ENCODE measurements at places on chromosomes 16 and 17.
A peak's percentile ranks its signal among the peaks of the same experiment; 100 is the strongest.

- DNase-seq: no peak
Observed at GRCh38 chr17:40366861-40367518, 2.5 kb upstream of the GJD3 start.

DNA sequence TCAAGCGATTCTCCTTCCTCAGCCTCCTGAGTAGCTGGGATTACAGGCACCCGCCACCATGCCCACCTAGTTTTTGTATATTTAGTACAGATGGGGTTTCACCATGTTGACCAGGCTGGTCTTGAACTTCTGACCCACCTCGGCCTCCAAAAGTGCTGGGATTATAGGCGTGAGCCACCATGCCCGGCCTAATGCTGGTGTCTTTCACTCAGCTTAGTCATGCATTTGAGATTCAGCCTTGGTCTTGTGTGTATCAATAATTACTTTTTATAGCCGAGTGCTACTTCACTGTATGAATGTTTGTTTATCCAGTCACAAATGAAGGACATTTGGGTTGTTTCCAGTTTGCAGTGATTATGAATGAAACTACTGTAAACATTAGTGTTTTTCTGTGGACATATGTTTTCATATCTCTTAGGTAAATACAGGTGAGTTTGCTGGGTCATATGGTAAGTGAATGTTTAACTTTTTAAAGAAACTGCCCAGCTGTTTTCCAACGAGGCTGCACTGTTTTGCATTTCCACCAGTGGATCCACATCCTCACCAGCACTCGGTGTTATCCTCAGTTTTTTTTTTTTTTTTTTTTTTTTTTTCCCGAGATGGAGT is 11.0 kb upstream of the PLCG2 start:
- DNase-seq: no peak

DNA sequence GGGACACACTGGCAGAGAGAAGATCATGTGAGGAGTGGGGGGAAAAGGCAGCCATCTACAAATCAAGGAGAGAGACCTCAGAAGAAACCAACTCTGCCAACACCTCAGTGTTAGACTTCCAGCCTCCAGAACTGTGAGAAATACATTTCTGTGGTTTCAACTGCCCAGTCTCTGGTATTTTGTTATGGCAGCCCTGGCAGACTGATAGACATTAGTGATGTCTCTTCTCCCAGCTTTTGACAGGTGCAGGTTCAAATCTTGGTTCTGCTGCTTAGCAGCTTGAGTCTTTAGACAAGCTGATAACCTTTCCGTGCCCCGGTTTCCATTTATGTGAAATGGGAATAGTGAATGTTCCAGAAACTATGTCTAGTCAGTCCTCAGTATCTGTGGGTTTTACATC is 199.5 kb downstream of the SNX29 start:
- DNase-seq: no peak

DNA sequence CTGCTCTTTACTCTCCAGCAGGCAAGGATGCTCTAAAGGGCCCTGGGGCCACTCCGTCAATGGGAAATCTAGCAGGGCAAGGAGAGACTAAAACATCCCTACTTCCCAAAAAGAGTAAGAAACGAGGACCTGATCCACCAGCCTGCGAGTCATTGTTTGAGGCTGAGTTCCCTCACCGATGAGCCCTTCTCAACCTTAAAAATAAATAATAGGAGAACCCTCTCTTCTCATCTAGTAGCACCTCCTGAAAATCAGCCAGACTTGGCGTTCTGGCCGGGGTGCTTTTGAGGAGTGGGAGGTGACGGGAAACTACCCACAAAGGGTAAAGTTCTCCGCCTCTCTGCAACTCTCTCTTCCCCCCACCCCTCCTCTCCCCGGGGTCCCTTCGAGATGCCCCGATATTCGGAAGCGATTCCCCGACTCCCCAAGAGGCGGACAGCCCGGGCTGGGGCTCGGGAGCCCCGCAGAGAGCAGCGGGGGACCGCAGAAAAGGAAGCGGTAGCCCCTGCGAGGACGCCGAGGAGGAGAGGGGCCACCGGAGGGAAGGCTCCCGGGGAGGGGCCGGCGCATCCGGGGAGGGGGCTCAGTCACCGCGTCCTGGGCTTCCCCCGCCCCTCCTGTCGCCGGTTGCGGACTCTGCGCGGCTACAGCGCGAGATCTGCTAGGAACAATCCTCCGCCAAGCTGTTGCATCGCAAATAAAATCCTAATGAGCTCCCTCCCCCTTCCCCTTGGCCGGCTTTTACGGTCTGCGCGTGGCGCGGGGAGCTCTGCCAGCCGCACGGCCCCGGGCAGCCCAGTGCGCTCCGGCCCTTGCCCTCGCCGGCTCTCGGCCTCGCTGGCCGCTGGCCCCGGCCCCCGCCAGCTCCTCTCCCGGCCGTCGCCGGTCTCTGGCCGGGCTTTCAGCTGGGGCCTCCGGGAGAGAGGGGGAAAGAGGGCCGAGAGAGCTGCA is 1.3 kb downstream of the HOXB9 start:
- no peak for DNase-seq

GRCh38 chr17:9071016-9071415 is 49.7 kb downstream of the NTN1 start:
- no peak for DNase-seq

- DNase-seq: no peak
Observed at GRCh38 chr17:4769628-4770027, 2.1 kb upstream of the TM4SF5 start.

DNA sequence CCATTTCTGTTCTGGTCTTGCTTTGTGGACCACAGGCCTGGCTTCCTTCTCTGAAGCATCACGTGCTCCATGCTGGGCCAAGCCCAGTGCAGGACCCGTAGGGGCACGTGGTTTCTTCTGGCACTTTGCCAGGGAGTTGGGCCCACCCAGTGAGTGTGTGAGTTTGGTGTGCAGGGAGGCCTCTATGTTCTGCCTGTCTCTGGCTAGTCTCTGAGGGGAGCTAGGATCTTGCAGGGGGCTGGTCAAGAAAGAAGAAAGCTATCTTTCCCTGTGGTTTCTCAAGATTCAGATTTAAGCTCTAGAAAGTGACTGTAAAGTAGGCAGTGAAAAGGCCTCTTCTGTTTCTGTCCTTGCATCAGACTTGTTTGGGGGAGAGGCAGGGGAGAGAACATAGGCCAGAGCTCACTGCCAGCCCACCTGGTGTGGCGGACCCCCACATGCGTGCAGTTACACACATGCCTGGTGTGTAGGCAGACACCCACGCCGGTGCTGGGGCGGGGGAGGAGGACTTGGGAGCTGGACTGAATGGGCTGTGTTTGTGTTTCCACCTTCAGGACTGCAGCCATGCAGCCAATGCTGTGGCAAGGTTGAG is 11.8 kb downstream of the LASP1 start:
- no peak for DNase-seq

- DNase-seq: no peak
Observed at GRCh38 chr16:88014954-88015805, 63.9 kb downstream of the BANP start.

GRCh38 chr17:6098823-6099180 is 28.6 kb downstream of the WSCD1 start:
- DNase-seq: no peak

GRCh38 chr16:58937661-58938060 is 203.5 kb upstream of the GOT2 start:
- DNase-seq: no peak

DNA sequence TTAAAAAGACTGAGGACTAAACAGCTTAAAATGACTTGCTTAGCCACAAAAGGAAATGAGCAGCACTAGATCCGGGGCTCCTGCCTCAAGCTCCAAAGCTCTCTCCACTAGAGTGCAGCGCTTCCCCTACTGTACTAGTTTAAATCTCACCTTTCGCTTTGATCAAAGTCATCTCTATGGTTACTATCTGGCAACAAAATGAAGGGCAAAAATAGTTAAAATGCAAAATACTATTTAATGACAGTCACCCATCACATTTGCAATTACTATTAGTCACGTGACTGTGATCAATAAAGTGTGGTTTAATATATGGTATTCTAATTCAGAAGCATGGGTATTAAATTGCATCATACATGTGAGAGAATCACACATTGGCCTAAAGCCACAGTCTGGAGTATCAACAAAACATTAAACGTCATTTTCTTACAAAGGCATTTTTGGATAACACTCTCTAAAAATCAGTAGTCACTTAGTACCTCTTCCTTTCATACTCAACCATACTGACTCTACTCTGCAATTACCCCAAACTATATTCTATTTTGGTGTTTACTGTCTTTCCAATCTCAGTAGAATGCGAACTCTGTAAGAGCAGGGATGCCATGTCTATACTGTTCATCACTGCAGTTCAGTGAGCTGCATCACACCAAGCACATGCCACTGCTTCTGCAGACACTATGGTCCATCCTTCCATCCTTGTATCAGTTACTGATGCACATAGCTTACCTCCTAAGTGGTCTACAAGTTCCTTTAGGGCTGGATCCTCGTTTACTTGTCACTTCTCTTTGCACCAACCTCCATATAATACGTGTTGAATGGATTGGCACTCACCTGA is 6.2 kb downstream of the PSMD12 start:
- DNase-seq: no peak

- no peak for DNase-seq
Observed at GRCh38 chr16:27547134-27547533, 2.6 kb downstream of the GTF3C1 start.

DNA sequence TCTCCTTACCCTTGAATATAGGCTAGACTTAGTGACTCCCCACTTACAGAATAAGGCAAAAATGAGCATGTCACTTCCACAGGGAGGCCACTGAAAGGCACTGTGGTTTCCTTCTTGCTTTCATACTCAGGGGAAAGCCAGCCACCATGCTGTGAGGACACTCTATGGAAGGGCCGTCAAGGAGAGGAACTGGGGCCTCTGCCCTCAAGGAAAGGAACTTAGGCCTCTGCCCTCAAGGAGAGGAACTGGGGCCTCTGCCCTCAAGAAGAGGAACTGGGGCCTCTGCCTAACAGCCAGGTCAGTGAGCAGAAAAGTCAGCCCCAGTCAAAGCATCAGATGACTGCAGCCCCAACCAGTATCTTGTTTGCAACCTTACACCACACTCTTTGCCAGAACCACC is 30.1 kb downstream of the VPS35 start:
- DNase-seq: no peak

GRCh38 chr17:28039251-28039650 is 3.2 kb upstream of the NLK start:
- no peak for DNase-seq

- DNase-seq: no peak
Observed at GRCh38 chr17:28335959-28336871, 654 bp downstream of the TNFAIP1 start.

- no peak for DNase-seq
Observed at GRCh38 chr16:76370344-76370743, 93.1 kb downstream of the CNTNAP4 start.

- DNase-seq: peak; percentile 55
Observed at GRCh38 chr17:48577946-48578615, at the start of gene HOXB4. Gene HOXB4 (minus strand): TSS chr17:48578350. CDS start chr17:48578319, 31 bp downstream.

GRCh38 chr17:7577327-7578199 is 1.9 kb upstream of the CD68 start:
- no peak for DNase-seq

GRCh38 chr16:336269-336668 is 16.3 kb downstream of the AXIN1 start:
- no peak for DNase-seq

DNA sequence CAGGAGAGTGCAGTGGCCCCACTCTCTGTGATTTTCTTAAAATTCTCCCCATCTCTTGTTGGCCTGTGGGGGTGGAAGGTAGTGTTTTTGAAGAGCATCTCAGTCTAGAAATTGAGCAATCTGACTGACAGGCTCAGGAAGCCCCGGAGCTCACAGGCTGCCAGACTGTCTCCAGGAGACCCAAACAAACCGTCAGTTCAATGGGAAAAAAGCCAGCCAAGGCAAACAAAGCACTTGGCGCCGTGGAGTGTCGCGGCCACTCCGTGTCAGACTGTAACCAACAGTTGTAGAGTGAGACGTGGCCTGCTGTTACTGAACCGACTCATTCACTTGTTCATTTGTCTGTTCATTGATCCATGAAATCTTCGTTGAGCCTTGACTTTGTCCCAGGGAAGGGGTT is 33.7 kb downstream of the RGS9 start:
- no peak for DNase-seq

DNA sequence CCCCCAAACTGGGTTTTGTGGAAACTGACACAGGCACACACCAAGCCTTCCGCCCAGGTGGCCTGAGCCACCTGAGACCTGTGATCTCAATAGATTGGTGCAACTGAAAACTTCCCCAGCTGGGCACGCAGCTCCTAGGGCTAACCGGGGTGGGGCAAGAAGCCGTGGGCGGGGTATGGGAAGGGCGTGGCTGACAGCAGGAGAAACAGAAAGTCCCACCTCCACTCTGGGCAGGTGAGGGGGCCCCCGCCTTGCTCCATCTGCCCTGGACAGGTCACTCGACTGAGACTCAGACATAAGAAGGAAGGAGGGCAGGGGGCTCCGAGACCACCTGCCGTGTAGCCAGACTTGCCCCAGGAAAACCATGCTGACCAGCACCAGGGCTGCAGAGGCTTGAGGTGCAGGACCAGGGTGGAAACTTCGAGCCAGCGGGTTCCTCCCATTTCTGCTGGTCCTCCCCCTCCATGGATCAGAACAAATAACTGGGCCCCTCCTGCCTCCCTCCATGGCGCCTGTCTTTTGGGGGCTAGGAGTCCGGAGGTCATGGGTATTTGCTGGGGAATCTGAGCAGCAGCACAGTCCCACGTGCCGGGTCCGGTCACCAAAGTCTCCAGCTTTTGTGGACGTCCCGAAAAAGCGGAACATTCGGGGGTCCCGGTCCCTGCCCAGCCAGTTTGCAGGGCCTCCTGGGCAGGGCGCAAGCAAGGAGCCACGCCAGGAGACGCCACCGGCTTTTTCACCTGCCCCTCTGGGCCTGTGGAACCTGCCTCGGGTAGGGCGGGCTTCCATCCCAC is 1.3 kb downstream of the TIMP2 start:
- peak; percentile 37 for DNase-seq

DNA sequence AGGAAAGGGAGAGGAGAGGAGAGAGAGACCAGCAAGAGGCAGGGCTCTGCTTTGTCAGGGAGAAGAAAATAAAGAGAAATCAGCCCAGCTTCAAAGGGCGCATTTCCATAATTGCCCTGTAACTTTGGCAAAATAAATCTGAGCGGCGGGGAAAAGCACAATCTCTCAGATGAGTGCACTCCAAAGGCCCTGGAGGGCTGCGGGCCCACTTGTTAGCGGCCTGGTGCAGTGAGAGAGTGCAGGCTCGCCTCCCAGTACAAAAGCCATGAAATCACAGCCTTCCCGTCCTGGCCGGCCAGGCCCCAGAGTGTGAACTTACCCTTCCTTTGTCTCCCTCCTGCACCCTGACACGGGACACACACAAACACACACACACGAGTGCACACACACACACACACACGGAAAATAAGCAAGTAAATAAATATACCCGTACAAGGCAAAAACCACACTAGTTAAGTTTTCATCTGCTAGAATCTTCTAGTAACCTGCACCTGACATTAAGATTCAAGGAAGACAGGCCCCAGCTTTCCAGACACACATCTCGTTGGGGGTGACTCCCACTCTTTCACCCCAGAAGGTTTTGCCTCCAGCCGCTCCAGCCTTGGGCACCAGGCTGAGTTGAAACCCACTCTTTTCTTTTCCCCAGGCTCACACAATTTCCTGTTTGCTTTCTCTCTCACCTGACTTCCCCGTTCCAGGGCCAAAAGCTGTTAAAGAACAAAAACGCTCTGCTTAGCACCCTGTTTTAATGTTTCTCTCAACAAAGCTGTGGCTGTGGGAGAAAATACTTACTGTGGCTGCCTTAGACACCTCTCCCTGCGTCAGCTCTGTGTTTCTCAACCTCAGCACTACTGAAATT is 8.5 kb downstream of the IRX3 start:
- no peak for DNase-seq

GRCh38 chr17:82350182-82351030 is 8.6 kb upstream of the TEX19 start:
- no peak for DNase-seq

GRCh38 chr16:6888531-6888930 is 444.1 kb upstream of the RBFOX1 start:
- no peak for DNase-seq

GRCh38 chr17:39700148-39700987 is 504 bp downstream of the ERBB2 start:
- no peak for DNase-seq
